CD8-positive, alpha-beta memory T cell (primary cell): ENCODE measurements at places on chromosomes 3 and 15. TPM values are rescaled to one million over a fixed set of nuclear protein-coding genes. Genes with fewer than 3 reads are reported as not detected.

GRCh38 chr15:67524235-67524634 is 3.3 kb downstream of the C15orf61 start:
- no peak for DNase-seq
- peaks cover 25% of the 10 kb centered on the region for H3K4me1 ChIP-seq
- H3K27ac ChIP-seq, result no peak overlapping the region
- H3K27me3 ChIP-seq, result no peaks in the 10 kb centered on the region

DNA sequence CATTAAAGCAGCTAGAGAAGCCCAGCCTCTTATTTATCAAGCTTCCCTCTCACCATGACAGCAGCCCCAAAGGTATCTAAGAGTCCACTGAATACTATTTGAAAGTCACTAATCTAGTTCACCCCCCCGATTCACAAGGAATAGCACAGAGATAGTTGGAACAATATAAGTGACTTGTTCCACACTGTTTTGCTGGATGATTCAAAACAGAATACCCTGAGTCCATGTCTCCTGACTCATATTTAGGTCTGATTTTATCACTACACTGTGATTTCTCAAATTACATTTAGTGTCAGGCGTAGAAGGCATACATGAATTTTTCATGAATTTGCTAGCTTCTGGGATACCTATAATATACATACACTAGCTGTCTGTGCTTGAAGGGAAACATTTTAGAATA is 18.7 kb upstream of the EOGT start:
- H3K27me3 ChIP-seq, result no peaks in the 10 kb centered on the region
- H3K4me1 ChIP-seq, result no peaks in the 10 kb centered on the region
- peaks cover 46% of the 10 kb centered on the region for H3K36me3 ChIP-seq
- H3K4me3 ChIP-seq, result no peak overlapping the region
- DNase-seq, result no peak
- H3K27ac ChIP-seq, result no peak overlapping the region

GRCh38 chr3:140834266-140835037 is 107.2 kb upstream of the SLC25A36 start:
- H3K27me3 ChIP-seq, result no peaks in the 10 kb centered on the region
- H3K27ac ChIP-seq, result no peak overlapping the region
- no peak overlapping the region for H3K4me3 ChIP-seq
- DNase-seq, result no peak
- no peaks in the 10 kb centered on the region for H3K4me1 ChIP-seq

GRCh38 chr15:71013446-71013845 is 101.8 kb upstream of the THSD4 start:
- H3K27me3 ChIP-seq, result peaks cover 9% of the 10 kb centered on the region
- H3K27ac ChIP-seq, result no peak overlapping the region

- DNase-seq, result no peak
- H3K27me3 ChIP-seq, result no peaks in the 10 kb centered on the region
- no peaks in the 10 kb centered on the region for H3K36me3 ChIP-seq
- no peaks in the 10 kb centered on the region for H3K4me1 ChIP-seq
- no peak overlapping the region for H3K27ac ChIP-seq
Measured at GRCh38 chr3:129365296-129366136, 62.9 kb downstream of the EFCAB12 start.

The PDIA3 gene
- total RNA-seq, result 336 TPM

The CGGBP1 gene
- total RNA-seq, result 95.9 TPM

The HTR3D gene
- not detected for total RNA-seq

DNA sequence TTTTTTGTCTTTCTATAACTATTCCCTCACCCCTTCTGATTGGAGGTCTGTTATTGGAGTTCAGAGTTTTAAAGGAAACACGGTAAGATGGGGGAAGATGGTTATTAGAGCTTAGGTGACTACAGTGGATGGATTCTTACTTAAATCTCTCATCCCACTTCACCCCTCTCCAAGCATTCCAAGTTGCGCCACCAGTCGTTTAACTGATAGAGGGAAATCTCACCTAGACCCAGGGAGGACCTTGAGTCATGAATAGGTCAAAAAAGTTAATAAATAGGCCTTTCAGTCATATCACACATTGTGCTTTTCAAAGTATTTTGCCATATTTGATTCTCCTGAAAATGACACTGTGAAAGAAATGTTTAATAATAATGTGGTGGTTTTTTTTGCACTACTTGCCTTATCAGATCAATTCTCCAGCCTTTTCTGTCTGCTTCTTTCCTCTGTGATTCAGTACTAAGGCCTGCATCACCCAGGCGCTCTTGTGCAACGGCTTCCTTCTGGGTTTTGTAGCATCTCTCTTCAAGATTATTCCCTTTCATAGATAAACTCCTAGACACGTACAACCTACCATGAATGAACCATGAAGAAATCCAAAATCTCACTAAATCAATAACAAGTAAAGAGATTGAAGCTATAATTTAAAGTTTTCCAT is 100.4 kb upstream of the TGFBR2 start:
- no peak for DNase-seq
- no peaks in the 10 kb centered on the region for H3K4me1 ChIP-seq
- H3K36me3 ChIP-seq, result no peaks in the 10 kb centered on the region
- no peaks in the 10 kb centered on the region for H3K27me3 ChIP-seq

The SOX14 gene
- not detected for total RNA-seq

GRCh38 chr3:149815321-149815720 is 2.3 kb downstream of the RNF13 start:
- H3K4me3 ChIP-seq, result no peak overlapping the region
- H3K36me3 ChIP-seq, result no peaks in the 10 kb centered on the region
- no peaks in the 10 kb centered on the region for H3K27me3 ChIP-seq
- no peak overlapping the region for H3K27ac ChIP-seq
- peaks cover 37% of the 10 kb centered on the region for H3K4me1 ChIP-seq

The SEMA3B gene
- total RNA-seq, result not detected

GRCh38 chr15:101131489-101132389 is 120.1 kb downstream of the CHSY1 start:
- peaks cover 14% of the 10 kb centered on the region for H3K4me1 ChIP-seq
- no peak overlapping the region for H3K27ac ChIP-seq
- no peaks in the 10 kb centered on the region for H3K27me3 ChIP-seq
- DNase-seq, result peak; percentile 23

The RTP3 gene
- total RNA-seq, result not detected

GRCh38 chr3:64655160-64655559 is 32.6 kb downstream of the ADAMTS9 start:
- no peak for DNase-seq
- no peak overlapping the region for H3K4me3 ChIP-seq
- no peak overlapping the region for H3K27ac ChIP-seq

DNA sequence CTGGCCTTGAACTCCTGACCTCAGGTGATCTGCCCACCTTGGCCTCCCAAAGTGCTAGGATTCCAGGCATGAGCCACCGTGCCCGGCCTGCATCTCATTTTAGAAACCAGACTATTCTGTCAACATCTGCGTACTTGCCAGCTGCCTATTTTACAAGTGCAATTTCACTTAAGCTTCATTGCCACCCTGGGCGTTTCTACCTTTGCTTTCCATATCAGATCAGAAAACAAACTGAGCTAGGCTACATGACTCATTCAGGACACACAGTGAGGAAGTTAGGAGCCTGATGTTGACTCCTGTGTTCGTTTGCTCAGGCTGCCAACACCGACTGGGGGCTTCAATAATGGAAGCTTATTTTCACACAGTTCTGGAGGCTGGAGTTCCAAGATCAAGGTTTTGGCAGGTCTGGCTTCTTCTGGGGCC is 42.3 kb upstream of the KLHL25 start:
- H3K4me1 ChIP-seq, result peaks cover 4% of the 10 kb centered on the region
- H3K4me3 ChIP-seq, result no peak overlapping the region
- H3K27ac ChIP-seq, result no peak overlapping the region
- H3K36me3 ChIP-seq, result no peaks in the 10 kb centered on the region
- DNase-seq, result no peak

DNA sequence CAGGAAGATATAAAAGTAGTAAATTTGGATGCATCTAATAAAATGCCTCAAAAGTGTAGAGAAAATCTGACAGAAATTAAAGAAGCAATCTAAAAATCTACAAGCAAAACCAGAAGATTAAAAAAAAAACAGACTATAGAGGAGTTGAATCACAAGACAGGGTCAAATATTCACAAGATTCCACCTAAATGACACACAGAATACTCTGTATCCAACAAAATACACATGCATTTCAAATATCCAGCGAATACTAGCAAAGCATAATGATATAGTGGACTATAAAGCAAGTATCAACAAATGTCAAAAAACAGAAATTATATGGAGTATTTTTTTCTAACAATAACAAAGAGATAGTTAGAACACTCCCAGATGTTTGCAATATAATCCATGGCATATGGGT is 20.5 kb upstream of the ACTC1 start:
- no peak overlapping the region for H3K27ac ChIP-seq
- DNase-seq, result no peak
- H3K36me3 ChIP-seq, result no peaks in the 10 kb centered on the region
- no peaks in the 10 kb centered on the region for H3K27me3 ChIP-seq

- no peaks in the 10 kb centered on the region for H3K4me1 ChIP-seq
- H3K27me3 ChIP-seq, result no peaks in the 10 kb centered on the region
- H3K4me3 ChIP-seq, result no peak overlapping the region
- H3K36me3 ChIP-seq, result no peaks in the 10 kb centered on the region
- no peak for DNase-seq
- H3K27ac ChIP-seq, result peak overlapping the region; percentile 1
Measured at GRCh38 chr3:170725285-170725731, 139.4 kb upstream of the SLC7A14 start.
